ENCODE measurements at places on chromosomes 2 and 18.

GRCh38 chr2:84495539-84496146 lies 20.7 kb upstream of the DNAH6 start:
- DNase-seq: peak; percentile 86

DNA sequence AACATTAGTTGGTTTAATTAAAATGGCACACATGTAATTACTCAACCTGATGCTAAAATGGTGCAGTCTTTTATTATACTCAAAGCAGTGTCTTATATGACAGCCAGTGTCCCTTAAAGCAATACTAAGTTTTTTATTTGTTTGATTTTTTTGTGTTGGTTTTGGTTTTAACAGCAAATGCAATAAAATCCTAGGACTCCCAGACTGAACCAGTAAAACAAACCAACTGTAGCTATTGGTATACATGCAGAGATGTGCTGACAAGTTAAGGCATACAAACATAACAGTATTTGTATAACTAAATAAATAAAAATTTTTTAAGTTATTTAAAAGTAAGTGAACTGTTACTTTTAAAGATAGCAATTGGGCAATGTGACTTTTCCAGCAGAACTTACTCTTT lies 387.7 kb downstream of the RND3 start:
- no peak for DNase-seq

GRCh38 chr18:41599466-41599865 lies 355.6 kb upstream of the PIK3C3 start:
- DNase-seq: no peak

DNA sequence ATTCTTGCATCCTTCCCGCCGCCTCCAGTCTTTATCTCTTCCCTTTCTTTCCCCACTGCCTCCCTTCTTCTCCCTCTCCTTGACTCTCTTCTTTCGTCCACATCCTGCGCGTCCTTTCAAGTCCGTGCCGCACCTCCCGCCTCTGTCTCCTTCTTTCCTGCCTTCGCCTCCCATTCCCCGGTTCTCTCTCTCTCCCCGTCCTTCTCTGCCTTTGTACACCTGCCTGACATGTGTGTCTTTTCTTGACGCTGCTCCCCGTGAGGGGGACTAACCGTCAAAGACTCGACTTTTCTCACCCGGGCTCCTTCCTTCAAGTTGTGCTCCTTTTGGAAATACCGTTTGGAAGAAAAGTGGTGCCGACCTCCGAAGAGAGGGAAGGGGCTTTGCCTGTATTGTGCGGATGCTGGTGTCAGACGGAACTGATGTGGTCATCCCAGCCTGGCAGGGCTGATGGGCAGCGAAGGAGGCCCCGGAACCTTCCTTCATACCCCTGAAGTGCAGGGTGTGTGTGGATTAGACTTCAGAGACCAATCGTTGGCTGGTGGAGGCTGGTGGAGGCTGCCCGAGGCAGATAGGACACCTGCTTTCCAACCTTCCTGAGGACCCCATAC lies 879 bp downstream of the TMEM178A start:
- DNase-seq: no peak

DNA sequence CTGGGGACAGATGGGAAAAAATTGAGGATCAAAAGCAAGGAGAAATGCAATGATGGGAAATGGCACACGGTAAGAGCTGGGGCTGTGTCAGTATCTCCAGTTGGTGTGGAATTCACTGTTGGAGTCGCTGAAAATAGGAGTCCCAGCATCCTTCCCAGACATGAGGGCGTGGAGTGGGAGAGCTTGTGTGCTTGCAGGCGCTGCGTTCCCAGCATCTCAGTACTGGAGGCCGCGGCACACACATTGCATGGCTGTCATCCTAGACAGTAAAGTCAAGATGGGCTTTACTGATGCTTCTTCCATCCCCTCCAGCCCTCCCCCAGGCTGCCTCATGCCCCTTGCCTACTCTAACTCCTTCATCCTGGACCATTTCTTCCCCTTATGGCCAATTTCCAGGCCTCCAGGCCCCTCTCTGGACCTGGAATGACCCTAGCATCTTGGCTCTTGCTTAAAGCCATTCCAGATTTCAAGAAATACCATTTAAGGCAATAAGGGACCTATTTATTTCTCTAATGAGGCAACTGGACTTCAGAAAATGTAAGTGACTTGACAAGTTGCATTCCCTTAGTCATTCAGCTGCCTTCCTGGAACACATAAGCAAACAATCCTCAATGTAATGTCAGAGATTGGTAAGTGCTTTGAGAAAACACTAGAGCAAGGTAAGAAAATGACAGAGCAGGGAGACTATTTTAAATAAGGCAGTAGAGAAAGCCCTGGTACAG lies 70.5 kb upstream of the TTC39C start:
- peak; percentile 61 for DNase-seq

DNA sequence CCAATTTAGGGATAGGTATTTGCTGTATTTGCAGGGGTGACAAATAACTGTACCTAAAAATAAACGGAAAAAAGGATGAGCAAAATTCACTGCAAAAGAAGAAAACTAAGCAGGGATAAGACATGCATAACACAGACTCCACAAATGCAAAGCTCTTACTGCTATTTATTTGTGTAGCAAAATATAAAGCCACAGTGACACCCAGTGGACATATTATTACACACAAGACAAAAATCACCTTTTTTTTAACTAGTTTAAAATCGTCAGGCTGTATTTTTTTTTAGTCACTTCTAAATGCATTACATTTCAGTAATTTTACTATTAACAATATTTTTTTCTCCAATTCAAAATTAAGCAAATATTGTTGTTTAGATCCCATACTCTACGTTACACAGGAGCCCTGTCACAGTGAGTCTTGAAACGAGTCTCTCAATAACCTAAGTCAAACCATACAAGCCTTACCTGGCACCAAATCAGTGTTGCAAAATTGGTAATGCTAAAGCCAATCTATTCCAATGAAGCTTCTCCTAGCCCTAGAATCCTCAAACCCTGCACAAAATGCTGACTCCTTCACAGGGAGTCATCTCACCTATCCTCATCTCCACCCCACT lies 23.7 kb downstream of the METTL4 start:
- DNase-seq: peak; percentile 85

DNA sequence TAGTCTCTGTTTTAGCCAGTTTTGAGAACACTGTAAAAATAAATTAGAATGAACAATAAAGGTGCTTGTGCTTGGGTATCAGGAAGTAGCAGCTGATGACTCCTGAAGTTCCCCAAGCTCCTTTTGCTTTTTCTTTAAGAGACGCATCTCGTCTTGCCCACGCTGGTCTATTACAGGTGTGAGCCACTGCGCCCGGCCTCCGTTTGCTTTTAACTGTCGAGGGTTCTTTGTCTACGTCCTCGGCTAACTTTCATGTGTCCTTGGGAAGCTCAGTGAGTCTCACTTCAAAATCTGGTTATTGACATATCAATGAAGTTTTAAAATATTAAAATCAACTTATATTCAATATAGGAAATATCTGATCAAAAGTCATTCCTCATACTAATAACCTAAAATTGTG lies 246.5 kb downstream of the FBXO15 start:
- no peak for DNase-seq

DNA sequence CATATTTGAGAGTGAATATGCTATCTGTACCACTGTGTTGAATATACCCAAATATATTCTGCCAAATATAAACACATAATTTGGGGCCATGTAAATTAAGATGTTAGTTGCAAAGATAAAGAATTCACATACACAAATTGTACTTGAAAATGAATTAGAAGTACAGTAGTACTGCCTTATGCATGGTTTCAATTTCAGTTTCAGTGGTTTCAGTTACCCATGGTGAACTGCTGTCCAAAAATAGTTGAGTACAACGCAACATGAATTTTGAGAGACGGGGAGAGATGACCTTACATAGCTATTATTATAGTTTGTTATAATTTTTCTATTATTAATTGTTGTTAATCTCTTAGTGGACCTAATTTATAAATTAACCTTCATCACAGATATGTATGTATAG lies 1313.0 kb upstream of the FAM98A start:
- DNase-seq: no peak

DNA sequence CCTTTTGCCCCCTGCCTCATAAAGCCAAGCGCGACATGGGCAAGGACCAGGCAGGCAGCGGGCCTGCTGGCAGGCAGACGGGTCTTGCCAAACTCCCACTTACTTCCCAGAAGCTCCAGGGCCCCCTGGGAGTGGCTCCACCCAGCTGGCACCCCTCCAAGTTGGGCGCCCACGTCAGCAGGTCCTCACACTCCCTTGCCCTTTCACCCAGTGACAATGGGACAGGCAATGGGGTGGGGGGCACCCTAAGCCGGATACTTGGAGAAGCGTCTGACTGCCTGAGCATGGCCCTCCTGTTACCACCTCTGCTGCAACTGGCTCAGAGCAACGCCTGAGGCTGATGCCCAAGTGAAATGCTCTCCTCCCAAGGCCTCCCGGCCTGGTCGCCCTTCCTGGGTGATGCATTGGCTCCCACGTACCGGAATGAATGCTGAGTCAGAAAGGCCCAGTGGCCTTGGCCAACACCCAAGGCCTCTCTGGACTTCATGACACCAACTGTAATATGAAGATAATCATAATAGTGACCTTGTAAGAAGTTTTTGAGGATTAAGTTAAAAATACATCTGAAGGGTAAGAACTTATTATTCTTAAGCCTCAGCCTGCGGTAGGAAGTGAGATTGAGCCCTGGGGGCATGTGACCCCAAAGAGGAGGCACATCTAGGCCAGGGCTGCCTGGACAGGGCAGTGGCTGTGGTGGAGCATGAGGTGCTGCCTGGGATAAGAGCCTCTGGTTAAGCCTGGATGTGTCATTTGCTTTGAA lies 31.6 kb downstream of the KCNK3 start:
- DNase-seq: peak; percentile 93

- no peak for DNase-seq
Measured at GRCh38 chr2:233423552-233423860, 69.2 kb downstream of the DGKD start.

DNA sequence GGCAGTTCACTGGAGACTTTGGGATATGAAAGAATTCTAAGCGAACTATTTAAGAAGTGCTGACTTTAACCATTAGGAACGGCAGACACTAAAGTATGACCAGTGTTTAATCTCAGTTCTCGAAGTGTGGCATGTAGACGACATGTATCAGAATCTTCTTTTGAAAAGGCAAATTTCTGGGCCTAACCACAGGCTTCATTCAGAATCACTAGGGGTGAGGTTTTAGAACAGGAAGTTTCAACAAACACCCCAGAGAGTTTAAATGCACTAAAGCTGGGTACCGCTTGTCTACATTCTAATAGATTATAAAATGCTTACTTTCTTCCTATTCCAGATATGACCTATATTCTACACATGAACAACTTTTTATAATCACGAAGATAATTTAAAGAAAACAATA lies 180.3 kb downstream of the ANKRD44 start:
- no peak for DNase-seq

- DNase-seq: peak; percentile 26
Measured at GRCh38 chr2:223019390-223019930, 32.5 kb upstream of the KCNE4 start.

DNA sequence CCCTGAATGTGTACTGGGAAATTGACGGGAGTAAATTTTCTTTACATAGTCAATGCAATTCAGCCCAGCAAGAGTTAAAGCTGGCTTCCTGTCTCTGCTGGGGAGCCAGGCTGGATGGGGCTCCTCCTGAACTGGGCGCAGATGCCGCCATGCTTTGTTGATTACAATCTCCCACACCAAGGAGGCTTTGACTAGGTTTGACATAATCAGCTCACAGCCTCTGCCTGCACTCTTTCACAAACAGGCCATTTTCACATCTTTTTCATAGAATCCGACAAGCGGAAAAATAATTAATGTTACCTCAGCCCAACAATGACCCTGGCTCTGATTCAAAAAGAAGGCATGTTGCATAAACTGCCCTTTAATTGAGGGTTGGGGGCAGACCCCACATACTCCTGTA lies 54.3 kb downstream of the FOXI3 start:
- no peak for DNase-seq

Data from fibroblast of pulmonary artery (primary cell).